CD4-positive, alpha-beta T cell (primary cell): ENCODE measurements at places on chromosomes 2 and 18.

DNA sequence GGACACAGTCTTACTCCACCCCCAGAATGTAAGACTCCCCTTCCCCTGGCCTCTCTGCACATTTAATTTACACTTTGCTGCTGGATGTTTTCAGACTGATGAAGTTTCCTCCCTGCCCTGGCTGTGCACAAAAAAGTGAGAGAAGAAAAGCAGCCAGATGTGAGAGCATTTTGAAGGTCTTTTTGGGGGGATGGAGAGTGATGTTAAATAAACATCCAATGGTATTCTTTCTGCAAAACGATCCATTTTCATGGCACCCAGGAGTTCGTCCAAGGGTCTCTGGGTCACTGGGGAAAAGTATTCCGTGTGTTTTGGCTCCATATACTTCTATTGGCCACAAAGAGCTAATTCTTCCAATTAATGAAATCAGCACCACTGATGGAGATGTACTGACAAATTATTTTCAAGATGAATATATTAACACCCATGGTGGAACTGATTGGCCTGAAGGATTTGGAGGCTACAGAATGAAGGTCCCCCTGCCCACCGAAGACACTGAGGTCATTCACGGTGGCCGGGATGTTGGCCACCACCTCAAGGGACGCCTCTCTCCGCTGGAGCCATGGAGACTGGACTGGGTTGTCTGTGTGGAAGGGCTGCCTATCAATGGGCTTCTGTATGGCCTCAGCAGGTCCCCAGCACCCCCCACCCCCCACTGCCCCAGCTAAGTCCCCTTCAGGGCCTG is 107.6 kb upstream of the PKDCC start:
- DNase-seq: no peak

GRCh38 chr2:118046634-118047210 is 32.9 kb upstream of the CCDC93 start:
- no peak for DNase-seq

DNA sequence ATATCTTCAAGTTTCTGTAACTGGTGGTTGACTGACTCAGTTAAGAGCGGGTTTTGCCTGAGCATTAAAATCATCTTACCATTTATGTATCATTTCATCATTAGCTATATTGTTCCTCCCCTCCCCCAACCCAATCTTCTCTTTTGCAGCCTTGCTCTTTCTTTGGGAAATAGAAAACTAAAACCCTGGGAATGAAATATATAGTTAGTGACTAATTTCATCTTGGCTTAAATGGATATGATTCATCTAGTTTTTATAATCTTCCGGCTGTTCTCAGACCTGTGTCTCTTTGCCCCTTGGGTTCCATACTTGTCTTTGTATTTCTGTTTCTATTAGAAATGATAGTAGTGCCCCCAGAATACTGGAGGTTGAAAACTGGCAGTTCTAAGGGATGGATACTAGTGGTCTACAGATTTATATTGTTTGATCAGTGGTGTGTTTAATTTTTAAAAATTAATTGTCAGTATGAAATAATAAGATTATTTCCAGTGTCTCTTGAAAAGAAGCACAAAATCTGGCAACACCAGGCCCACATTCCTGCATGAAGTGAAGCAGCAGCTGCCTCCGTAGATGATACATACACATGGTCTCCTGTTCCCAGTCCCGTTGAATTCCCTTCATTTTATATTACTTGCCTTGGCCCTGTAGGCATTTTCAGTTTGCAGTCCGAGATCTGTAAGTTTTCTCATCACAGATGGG is 44.5 kb downstream of the PHLPP1 start:
- DNase-seq: no peak

- no peak for DNase-seq
These were observed 217.7 kb downstream of the HRH4 start for GRCh38 chr18:24678107-24678506.

- no peak for DNase-seq
These were observed 76.2 kb upstream of the ZNF532 start for GRCh38 chr18:58788470-58788869.

GRCh38 chr2:178047391-178047790 is 25.2 kb downstream of the PDE11A start:
- DNase-seq: no peak
